ENCODE measurements at places on chromosomes 2 and 18.

DNA sequence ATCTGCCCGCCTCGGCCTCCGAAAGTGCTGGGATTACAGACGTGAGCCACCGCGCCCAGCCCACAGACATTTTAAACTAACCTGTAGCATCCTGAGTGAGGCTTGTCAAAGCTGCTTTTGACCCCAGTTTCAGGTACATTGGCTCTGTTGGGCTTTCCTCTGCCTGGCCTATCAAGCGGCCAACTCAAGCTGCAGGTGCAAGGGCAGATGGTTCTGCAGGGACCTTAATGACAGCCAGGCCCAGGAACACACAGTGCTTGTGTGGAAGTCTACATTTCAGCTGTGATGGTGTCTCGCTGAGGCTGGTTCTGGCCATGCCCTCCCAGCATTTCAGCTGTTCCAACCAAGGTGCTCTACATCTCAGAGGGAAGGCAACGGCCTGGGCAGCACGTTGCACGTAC, 18.4 kb downstream of the INPP4A start:
- no peak for DNase-seq

- no peak for DNase-seq
Measured at GRCh38 chr2:47819834-47820233, 36.9 kb downstream of the MSH6 start.

DNA sequence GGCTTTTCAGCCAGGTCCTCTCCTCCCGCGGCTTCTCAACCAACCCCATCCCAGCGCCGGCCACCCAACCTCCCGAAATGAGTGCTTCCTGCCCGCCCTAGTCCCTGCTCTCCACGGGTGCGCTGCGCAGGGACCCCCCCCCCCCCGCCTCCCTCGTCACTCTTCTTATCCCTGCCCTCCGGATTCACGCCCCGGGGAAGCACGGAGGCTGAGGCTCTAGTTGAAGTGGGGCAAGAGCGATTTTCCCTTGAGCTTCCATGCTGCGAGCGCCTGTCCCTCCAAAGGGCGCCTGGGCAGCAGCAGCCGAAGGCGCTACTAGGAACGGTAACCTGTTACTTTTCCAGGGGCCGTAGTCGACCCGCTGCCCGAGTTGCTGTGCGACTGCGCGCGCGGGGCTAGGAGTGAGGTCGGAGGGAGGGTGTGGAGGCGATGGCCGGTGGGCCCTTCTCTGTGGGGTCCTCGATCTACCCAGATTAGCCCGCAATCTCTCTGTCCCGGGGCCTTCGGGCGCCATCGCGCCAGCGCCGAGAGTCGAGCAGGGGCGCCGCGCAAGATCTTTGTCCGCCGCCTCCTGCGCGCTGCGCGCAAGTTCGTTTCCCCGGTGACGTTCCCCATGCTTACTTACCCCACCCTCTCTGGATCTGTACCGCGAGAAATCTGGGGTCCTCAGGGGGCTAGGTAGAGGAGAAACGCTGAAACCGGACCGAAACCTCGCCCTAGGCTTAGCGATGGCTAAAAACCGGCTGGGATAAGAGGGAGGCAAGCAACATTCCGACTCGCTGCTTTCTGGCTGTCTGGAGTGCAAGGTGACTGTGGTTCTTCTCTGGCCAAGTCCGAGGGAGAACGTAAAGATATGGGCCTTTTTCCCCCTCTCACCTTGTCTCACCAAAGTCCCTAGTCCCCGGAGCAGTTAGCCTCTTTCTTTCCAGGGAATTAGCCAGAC, 677 bp downstream of the GAD1 start:
- DNase-seq, result no peak

DNA sequence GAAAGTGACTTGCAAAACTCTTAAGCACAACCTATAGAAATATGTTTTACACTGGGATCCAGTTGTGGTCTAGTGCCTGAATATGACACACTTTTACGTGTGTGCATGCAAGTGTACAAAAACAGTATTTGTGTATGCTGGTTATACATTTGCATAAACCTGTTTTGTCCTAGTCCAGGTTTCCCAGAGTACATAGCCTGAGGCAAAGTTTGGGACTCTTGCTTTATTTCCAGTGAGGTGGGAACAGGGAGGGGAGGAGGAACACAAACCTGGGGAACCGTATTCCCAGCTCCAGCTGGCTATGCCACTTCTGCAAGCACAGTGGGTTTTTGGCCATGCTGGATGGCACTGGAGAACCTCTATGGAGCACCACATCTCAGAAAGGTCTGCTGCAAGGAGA, 481.1 kb upstream of the HS6ST1 start:
- no peak for DNase-seq

- DNase-seq, result no peak
Measured at GRCh38 chr2:74006459-74006858, 21.7 kb downstream of the TET3 start.

- no peak for DNase-seq
Measured at GRCh38 chr18:34744569-34744968, 34.5 kb downstream of the DTNA start.

DNA sequence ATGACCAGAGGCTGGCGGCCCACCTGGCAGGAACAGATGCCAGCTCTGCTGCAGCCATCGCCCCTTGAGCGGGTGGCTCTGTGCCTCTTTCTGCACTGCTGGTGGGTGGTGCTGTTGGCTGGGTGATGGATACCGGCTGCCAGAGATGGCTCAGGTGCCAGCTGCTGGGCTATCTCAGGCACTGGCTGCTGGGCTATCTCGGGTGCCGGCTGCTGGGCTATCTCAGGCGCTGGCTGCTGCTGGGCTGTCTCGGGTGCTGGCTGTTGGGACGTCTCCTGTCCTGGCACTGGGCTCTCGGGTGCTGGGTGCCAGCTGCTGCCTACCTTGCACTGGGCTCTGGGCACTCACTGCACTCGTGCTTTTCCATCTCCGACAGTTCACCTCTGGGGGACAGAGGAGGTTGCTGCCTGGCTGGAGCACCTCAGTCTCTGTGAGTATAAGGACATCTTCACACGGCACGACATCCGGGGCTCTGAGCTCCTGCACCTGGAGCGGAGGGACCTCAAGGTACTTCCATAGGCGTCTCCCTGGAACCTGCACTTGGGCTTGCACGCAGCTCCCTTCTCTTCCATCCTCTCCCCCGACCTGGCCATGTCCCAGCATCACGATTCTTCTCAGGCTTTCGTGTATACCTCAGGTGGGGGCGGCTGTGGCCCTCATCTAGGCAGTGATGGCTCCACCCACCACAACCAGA, 98.4 kb downstream of the USP40 start:
- DNase-seq, result no peak

DNA sequence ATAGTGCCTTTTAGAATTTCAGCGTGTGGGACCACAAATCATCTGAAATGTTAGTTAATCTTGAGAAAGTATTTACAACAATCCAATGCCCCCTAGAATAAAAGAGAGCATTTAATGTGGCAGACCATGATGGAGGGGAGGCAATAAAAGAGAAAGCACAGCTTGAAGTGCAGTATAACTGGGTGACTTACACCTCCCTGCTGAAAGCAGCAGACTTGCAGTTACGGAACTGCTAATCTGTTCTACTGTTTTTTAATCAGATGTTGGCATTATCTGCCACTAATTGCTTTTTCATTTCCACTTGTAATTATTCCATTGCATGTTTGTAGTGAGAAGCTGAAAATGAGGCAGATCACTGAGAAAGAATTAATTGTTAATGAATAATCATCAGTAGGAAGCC, 130.5 kb upstream of the ITGA4 start:
- DNase-seq, result no peak

GRCh38 chr2:136736236-136736635, 29.1 kb upstream of the THSD7B start:
- DNase-seq, result no peak

- DNase-seq, result no peak
Measured at GRCh38 chr2:46937471-46937901, 21.9 kb upstream of the MCFD2 start.

- DNase-seq, result no peak
Measured at GRCh38 chr2:55252832-55253231, 16.2 kb downstream of the MTIF2 start.
